ENCODE measurements at places on chromosomes 11 and 22. TPM values are rescaled to one million over a fixed set of nuclear protein-coding genes. Genes with fewer than 3 reads are reported as not detected.

ST14 gene
- 85.2 TPM for total RNA-seq

SCN4B gene
- 0.57 TPM for total RNA-seq

APOBEC3A gene
- not detected for total RNA-seq

DNA sequence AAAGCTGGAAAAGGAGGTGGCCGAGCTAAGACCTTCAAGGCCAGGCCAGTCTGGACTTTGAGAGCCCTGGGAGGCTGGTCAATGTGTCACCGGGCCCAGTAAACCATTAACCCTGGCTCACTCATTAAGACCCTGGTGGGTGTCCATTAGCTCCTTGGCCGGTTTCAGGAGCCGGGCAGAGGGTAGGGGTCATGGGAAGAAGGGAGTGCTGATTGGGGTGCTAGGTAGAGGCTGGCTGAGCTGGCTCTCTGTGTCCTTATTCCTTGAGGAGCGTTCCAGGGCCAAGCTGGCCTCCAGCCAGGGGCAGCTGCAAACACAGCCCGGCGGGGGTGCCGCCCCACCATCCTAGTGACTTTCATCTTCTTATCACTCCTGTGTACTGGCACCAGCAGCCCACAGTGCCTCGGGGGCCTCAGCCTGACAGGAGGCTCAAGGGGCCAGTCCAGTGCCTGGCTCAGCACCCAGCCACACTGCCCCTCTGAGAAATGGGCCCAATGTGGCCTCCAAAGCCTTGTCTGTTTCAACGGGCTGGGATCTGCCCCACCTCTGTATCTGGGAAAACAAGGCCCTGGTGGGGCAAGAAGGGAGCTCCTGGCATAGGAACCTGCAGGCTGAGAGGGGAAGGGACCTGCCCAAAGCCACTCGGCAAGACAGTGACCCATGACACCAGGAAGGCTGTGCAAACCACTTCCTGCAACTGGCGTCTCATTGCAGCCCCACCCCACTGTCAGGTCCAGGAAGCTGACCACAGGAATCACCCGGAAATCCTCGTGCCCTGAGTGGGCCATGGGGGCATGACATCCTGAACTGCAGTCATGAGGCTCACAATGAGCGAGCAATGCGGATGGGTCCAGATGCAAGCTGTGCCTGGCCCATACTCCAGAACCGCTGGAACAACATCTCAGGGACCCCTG, 15.1 kb upstream of the RGL4 start:
- DNase-seq: peak; percentile 19
- no peak overlapping the region for H3K4me3 ChIP-seq
- no peak overlapping the region for H3K27ac ChIP-seq

DNA sequence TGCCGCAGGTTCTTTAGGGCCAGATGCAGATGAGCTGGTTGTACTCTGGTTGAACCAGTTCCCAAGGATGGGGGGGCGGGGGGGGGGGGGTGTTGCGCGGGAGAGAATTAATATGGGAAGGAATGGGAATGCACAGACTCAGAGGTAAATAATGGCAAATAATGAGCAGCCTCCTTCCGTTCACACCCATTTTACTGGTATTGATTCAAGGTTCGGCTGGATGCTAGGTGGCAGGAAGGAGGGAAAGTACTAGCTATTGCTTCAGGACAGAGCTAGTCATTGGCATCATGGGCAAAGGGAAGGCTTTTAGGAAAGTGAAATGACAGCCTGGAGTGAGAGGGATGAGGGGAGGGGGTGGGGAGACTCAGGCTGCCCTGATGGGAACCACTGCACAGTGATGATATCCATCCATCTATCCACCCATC, at the start of gene VSTM5:
Gene VSTM5, minus strand, starts transcription at position 25 of the 425 bp plus-strand sequence. CDS start 116 bp downstream, outside the sequence.
- peak within 1 kb of the TSS; percentile 20 for H3K4me3 ChIP-seq
- no peaks in the 10 kb centered on the region for H3K27me3 ChIP-seq
- no peaks in the 10 kb centered on the region for H3K4me1 ChIP-seq
- no peak for DNase-seq
- H3K36me3 ChIP-seq: no peaks in the 10 kb centered on the region

DNA sequence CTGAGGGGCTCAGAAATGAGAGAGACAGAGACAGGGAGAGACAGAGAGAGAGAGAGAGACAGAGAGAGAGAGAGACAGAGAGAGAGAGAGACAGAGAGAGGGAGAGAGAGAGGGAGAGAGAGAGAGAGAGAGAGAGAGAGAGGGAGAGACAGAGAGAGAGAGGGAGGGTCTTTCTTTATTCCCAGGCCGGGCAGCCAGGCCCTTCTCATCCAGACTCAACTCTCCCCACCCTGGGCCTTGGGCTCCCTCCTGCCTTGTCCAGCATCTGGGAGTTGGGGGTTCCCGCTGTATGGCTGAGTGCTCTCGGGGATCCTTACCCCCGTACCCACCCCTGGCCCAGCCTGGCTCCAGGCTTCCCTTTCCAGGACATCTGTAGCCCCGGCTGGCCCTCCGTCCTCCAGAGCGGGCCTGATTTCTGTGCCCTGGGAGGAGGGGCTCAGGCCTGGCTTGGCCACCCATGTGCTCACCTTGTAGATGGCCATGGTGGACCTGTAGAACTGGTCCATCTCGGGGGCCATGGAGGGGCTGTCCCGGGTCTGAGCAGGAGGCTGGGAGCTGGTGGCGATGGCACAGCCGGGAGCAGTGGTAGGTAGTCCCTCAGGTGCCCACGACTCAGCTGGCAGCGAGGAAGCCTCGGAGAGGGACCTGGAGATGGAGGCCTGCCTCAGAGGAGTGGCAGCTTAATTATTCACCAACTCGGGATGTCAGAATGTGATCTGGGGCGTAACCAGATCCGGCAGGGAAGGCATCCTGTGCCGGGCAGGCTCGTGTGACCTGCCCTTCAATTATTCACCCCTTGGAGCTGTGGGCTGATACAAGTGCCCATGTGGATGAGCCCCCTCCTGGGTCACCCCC, at the start of gene BAIAP2L2:
Gene BAIAP2L2, minus strand, starts transcription at position 677 of the 855 bp plus-strand sequence. Its CDS starts 159 bp downstream, at position 518.
- peaks cover 15% of the 10 kb centered on the region for H3K4me1 ChIP-seq
- DNase-seq: peak; percentile 79
- H3K36me3 ChIP-seq: no peaks in the 10 kb centered on the region

GRCh38 chr22:19537941-19538488, 13.8 kb upstream of the CLDN5 start:
- no peaks in the 10 kb centered on the region for H3K4me1 ChIP-seq

DNA sequence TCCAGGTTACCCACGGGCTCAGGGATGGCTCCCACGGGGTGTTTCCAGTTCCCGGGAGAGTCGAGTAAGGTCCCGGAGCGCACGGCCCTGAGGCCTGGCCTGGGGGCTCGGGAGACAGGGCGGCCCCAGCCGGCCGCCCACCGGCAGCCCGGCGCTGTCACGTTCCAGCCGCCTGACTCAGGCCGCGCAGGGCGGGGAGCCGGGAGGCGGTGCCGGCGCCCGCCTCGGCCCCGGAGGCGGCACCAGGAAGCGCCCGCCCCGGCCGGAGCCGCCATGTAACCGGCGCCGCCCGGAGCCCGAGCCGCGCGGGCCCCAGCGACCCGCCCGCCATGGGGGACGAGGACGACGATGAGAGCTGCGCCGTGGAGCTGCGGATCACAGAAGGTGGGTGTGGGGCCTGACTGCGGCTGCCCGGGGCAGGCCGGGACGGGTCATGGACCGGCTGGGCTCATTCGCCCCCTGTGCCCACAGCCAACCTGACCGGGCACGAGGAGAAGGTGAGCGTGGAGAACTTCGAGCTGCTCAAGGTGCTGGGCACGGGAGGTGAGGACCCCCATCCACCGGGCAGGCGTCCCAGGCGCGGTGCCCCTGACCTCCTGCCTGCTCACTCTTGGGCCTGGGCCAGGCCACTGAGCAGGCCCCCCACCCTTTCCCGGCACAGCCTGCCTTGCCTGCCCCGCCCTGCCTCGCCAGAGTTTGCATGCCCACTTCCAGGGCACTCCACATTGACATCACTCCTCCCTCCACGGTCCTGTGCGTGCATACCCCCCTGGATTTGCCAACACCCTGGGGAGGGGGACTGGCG, at the start of gene RPS6KA4:
Gene RPS6KA4, plus strand, starts transcription at position 256 of the 805 bp plus-strand sequence. Its CDS starts 74 bp downstream, at position 330.
- H3K27me3 ChIP-seq: no peaks in the 10 kb centered on the region
- peak; percentile 94 for DNase-seq
- no peaks in the 10 kb centered on the region for H3K36me3 ChIP-seq
- peaks cover 33% of the 10 kb centered on the region for H3K4me1 ChIP-seq
- peak within 1 kb of the TSS; percentile 95 for H3K27ac ChIP-seq
- peak within 1 kb of the TSS; percentile 88 for H3K4me3 ChIP-seq

- H3K27ac ChIP-seq: no peak overlapping the region
- H3K27me3 ChIP-seq: no peaks in the 10 kb centered on the region
- peak; percentile 80 for DNase-seq
- H3K4me1 ChIP-seq: no peaks in the 10 kb centered on the region
- no peaks in the 10 kb centered on the region for H3K36me3 ChIP-seq
These were observed 22.9 kb upstream of the MRPL17 start for GRCh38 chr11:6705905-6706535.

DNA sequence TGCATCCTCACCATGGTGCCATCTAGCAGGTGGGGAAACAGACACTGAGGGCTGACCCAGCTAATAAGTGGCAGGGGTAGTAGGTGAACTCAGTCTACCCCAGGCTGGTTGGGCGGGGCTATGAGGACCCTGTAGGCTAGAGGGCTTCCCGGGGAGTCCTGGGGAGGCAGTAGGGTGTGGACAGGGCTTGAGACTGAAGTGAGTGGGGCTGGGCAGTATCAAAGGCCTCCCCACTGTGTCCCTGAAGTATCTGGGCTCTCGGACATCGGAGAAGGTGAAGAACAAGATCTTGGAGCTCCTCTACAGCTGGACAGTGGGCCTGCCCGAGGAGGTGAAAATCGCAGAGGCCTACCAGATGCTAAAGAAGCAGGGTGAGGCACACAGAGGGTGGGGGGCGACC, 11.4 kb downstream of the GGA1 start:
- no peaks in the 10 kb centered on the region for H3K27me3 ChIP-seq
- H3K4me3 ChIP-seq: no peak overlapping the region
- peaks cover 6% of the 10 kb centered on the region for H3K4me1 ChIP-seq
- H3K36me3 ChIP-seq: no peaks in the 10 kb centered on the region
- DNase-seq: no peak

DNA sequence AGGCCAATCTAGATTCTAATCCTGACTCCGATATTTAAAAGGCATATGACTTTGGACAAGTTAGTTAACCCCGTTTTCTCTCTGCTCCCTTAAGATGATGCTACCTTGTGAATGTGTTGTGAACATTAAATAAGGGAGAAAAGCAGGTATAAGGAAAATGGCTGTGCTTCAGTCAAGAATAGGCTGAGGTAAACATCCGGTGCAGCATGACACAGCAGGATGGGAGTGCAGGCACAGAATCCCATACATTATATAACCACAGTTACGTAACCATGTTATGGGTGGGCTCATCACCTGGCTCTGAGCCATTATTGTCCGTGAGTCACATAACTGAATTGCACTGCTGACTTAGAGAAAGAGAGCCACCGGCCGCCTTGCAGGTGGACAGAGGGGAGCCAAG, 382.2 kb upstream of the ANO5 start:
- H3K36me3 ChIP-seq: no peaks in the 10 kb centered on the region
- H3K4me1 ChIP-seq: no peaks in the 10 kb centered on the region
- no peak overlapping the region for H3K4me3 ChIP-seq
- no peak for DNase-seq
